Mononuclear cell (primary cell): ENCODE measurements at places on chromosomes 13 and 19. TPM values are rescaled to one million over a fixed set of nuclear protein-coding genes. Genes with fewer than 3 reads are reported as not detected.

XPO4 gene
- total RNA-seq: 35.1 TPM

ZNF805 gene
- total RNA-seq: 78.5 TPM

TPTE2 gene
- not detected for total RNA-seq

ADPRHL1 gene
- total RNA-seq: 0.52 TPM

LGALS7 gene
- total RNA-seq: not detected

LEUTX gene
- total RNA-seq: not detected

RUBCNL gene
- 12.6 TPM for total RNA-seq

KLK15 gene
- not detected for total RNA-seq

SYNGR4 gene
- not detected for total RNA-seq

NXNL1 gene
- not detected for total RNA-seq

CEACAM16 gene
- not detected for total RNA-seq

HS6ST3 gene
- under 0.01 TPM for total RNA-seq

SLC25A41 gene
- total RNA-seq: not detected

KLK14 gene
- 0.10 TPM for total RNA-seq

VSTM2B gene
- not detected for total RNA-seq

FFAR1 gene
- total RNA-seq: 1.9 TPM

PSG7 gene
- total RNA-seq: 0.10 TPM

LILRA5 gene
- 191 TPM for total RNA-seq

MARK4 gene
- total RNA-seq: 12.9 TPM

RGL3 gene
- not detected for total RNA-seq

ERICH6B gene
- total RNA-seq: not detected

CEACAM3 gene
- total RNA-seq: 0.52 TPM

KLK8 gene
- total RNA-seq: not detected

C3 gene
- 3.1 TPM for total RNA-seq

C19orf33 gene
- 3.1 TPM for total RNA-seq

C13orf42 gene
- total RNA-seq: not detected

PSG11 gene
- total RNA-seq: not detected

ZNF418 gene
- total RNA-seq: 2.7 TPM

PNMA8C gene
- not detected for total RNA-seq

PGLYRP1 gene
- not detected for total RNA-seq

LILRA1 gene
- total RNA-seq: 18.5 TPM

GRIK5 gene
- 0.21 TPM for total RNA-seq

ZNF490 gene
- 5.6 TPM for total RNA-seq
